NCI-H1105 (cell line): ENCODE measurements at places on chromosomes 1 and 21.

- DNase-seq, result no peak
Observed at GRCh38 chr1:147167365-147167764, 4.9 kb downstream of the PRKAB2 start.

DNA sequence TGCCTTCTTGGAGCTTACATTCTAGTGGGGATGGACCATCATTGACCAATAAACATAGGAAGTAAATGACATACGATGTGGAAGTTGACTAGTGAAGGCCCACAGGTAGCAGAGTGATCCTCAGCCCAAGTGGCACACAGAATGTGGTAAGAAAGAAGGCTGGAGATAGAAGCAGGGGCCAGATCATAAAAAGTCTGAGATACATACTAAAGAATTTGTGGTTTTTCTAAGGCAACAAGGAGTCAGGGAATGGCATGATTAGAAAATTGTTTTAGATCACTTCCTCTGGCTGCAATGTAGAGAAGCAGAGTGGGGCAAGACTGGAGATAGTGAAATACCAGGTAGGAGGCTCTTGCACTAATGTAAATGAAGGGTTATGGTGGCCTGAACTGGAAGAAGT is 154.0 kb downstream of the VPS13D start:
- DNase-seq, result no peak

DNA sequence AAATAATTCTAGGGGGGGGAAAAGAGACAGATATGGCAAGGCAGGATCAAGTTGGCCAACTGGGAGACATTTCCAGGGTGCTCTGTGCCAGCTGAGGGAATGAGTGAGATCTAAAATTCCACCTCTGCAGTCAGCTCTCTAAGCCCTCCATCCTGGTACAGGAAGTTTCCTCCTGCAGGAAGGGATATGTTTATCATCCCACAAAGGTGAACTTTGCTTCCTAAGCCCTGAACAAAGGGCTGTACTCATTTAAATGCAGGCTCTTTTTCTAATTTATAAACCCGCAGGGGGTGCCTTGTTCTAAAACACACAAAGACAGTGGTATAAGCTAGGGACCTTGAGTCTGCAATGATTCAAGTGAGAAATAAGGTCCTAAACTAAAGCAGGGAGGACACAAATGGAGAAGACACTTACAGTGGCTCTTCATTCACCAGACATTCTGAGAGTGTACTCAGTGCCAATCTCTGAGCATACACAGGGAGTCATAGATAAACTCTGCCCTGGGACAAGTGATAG is 3.6 kb upstream of the TNFSF4 start:
- DNase-seq, result no peak

- DNase-seq, result no peak
Observed at GRCh38 chr1:10614377-10615225, 139.9 kb downstream of the PEX14 start.

DNA sequence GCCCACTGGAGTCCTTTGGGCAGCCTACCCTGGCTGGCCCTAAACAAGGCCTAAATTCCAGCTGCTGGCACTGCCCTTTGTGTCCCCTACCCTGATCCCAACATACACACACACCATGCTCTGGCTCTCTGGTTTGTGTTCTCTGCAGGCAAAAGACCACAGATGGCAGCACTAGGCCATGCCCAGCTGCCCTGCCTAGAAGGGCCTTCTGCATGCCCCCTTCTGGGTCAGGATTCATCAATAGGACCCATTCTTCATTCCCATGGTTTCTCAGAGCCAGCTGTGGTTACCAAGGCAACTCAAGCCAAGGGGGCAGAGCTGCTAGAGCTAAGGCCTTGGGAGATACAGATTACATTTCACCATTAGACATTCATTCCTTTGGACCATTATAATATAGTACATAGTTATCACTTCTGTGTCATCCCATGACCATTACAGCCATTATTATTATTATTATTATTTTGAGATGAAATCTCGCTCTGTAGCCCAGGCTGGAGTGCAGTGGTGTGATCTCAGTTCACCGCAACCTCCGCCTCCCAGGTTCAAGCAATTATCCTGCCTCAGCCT is 17.5 kb downstream of the ASAP3 start:
- no peak for DNase-seq

DNA sequence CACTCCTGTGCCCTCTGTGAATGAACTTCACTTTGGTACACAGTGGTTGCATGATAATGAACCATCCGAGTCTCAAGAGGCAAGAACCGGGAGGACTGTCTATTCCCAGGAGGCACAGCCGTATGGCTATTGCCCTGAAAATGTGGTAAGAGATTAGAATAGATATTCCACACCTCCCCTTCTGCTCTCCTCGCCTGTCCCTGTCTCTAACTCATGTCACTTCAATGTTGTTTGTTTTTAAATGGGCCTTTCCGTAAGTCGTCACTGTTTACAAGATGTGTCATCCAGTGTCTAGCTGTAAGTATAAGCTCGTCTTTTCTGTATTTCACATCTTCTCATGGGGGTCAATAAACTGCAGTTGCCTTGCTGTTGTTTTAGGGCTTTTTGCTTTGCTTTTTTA is 122.2 kb downstream of the PATJ start:
- no peak for DNase-seq

GRCh38 chr1:195608883-195609282 is 999.4 kb downstream of the KCNT2 start:
- no peak for DNase-seq

- no peak for DNase-seq
Observed at GRCh38 chr1:92833840-92834239, 2.0 kb downstream of the RPL5 start.

GRCh38 chr1:197985351-197985750 is 68.2 kb downstream of the LHX9 start:
- DNase-seq, result no peak

DNA sequence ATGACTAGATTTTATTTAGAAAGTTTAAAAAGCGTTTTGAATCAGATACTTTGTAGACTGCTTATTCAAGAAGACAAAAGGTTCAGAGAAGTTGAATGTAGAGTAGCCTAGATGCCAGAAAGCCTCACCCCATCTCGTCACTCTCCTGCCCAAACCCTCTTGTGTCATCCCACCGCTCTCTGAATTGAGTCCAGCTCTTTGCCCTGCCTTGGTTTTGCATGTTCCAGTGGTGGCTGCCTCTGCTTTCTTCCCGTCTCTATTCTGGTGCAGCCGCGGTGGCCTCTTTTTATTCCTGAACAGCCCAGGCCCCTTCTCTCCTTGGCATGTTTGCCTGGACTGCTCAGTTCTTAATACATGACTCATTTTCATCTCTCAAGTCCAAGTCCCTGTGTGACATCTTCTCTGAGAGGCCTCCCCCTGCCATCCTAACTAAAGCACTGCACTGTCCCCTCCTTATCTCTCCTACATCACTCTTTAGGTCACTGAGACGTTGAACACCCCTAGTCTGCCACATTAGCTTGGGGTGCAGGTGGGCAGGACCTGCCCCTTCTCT is 22.9 kb downstream of the PRDM2 start:
- no peak for DNase-seq

- no peak for DNase-seq
Observed at GRCh38 chr1:89068291-89068690, 3.3 kb upstream of the GBP1 start.

DNA sequence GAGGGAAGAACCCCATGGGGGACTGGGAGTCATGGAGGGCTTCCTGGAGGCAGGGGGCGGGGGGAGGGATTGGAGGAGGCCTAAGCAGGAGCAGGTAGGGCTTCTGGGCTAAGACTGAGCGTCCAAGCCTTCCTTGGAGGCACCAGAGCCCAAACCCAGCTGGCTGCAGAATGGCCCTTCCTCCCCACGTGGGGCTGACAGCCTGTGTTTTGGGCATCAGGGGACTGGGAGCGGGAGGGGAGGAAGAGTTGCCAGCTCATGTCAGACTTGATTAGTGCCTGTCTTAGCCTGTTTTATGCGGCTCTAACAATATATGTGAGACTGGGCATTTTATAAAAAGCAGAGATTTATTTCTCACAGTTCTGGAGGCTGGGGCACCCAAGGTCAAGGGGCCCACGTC is 38.9 kb downstream of the AJAP1 start:
- no peak for DNase-seq

DNA sequence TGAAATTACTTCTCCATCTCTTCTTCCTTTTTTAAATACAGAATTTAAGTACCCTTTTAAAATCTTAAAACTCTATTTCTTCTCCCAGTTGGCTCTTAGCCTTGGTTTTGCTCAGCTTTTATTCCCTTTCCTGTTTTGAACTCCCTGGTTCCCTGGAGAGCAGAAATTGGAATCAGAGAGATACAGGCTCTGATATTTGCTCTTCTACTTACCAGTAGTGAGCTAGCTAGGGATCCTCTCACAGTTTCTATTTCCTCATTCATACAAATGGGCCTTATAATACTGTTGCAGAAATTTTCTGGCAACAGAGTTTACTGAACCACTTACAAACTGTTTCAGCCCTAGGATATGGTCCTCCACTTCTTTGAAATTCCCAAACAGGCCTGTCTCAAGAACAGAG is 606.3 kb downstream of the NUF2 start:
- no peak for DNase-seq

DNA sequence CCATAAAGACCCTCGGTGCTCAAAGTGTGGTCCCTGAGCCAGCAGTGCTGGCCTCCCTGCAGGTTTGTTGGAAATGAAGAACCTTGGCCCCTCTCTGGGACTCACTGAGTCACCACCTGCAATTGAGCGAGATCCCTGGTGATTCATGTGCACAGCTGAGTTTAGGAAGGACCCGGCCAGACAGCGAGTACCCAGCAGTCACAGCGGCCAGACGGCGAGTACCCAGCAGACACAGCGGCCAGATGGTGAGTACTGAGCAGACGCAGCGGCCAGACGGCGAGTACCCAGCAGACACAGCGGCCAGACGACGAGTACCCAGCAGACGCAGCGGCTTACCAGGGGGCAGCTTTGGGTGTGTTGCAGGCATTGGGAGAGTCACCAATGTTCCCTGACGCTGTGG is 123.8 kb downstream of the PRDM16 start:
- DNase-seq, result no peak

DNA sequence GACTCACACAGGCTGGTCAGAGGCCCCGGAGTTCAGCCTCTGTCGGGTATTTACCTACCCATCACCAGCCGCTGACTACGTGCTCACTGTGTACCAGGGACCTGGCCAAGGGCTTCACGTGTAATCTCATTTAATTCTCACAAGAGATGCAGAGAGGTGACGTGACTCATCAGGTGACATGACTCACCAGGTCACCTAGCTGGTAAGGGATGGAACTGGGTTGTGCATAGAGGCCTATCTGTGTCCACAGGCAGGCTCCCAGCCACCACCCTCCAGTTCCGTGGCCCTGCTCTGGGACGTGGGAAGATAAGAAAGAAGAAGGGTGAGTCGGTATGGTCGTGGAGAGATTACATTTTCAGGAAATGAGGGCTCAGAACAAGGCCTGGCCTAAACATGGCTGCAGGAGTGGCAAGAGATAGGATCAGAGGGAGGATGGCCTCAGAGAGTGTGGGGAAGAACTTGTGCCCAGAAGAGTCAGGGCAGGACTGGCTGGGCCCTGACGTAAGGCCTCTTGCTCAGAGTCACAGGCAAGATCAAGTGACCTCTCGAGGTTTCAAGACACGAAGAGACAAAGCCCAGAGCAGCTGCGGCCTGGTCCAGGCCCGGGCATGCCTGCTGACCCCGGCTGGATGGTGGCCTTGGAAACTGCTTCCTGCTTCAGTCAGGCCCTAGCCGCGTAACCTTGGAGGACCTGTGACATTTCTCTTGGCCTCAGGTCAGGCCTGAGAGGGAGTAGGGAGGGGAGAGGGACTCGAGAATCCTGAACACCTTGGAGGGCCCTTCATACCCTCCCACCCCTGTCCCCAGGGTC is 52.7 kb upstream of the WASF2 start:
- no peak for DNase-seq

- no peak for DNase-seq
Observed at GRCh38 chr1:155975375-155976061, 2.8 kb downstream of the ARHGEF2 start.
